ENCODE measurements at places on chromosomes 1 and 21.

DNA sequence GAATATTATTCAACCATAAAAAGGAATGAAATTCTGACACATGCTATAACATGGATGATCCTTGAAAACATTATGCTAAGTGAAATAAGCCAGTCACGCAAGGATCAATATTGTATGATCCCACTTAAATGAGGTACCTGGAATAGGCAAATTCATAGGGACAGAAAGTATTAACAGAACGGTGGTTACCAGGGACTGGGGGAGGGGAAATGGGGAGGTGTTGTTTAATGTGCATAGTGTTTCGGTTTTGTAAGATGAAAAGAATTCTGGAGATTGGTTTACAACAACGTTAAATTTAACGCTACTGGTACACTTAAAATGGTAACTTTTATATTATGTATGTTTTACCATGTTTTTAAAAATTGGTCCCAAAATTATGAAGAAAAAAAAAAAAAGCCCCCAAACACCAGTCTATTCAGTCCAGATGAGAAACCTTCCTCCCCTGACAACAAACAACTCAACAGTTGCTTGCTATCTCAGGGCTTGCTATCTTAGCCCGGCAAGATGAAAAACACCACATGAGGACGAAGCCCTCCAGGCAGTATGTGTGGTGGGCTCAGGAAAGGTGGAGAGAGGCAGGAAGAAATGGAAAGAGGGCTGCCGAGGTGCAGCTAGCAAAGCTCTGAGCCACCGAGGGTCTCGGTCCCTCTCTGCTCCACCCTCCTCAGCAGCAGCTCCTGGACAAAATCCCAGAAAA, 8.5 kb downstream of the NUAK2 start:
- no peak for DNase-seq

DNA sequence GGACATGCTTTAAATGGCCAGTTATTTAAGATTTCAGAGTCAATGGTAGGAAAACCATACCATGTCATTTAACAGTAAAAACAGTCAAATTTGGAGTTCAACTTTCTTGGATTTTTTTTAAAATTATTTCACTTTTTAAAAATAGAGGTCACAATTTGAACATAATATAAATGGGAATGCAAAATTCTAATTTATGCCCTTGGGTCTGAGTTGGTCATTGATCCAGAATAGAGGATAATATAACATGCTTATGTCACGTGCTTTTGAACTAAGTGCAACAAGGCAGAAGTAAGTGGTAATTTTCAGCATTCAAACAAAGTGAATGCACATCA, 113.1 kb upstream of the SLC35F3 start:
- DNase-seq, result no peak

DNA sequence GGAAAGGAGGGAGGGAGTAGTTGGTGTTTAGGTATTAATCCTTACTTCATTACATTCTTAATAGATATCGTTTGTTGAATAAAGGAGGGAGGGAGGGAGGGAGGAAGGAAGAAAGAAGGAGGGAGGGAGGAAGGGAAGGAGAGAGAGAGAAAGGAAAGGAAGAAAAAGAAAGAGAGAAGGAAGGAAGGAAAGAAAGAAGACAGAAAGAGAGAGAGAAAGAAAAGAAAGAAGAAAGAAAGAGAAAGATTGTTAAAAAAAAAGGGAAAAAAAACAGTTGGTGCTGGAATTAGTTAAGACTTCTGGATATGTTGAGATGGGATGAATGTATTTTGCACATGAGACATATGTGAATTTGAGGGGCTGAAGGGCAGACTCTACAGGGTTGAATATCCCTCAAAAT, 44.1 kb upstream of the ZSWIM5 start:
- no peak for DNase-seq

DNA sequence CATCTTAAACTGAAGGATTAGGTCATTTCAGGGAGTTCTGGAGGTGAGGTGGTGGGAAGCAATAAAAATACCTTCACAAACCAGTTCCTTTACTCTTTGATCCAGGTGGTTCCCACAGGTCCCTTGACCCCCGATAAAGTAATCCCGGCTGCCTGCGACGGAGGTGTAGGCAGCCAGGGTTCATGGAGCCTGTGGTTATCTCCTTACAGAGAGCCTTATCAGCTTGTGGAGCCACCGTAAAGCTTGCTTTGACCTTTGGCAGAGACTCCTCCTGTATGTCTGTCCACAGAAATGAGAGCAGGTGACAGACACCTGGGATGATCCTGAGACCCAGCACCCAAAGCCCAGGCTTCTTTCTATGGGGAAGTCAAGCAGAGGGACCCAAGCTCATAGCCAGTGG, 243.4 kb downstream of the KIF26B start:
- no peak for DNase-seq

DNA sequence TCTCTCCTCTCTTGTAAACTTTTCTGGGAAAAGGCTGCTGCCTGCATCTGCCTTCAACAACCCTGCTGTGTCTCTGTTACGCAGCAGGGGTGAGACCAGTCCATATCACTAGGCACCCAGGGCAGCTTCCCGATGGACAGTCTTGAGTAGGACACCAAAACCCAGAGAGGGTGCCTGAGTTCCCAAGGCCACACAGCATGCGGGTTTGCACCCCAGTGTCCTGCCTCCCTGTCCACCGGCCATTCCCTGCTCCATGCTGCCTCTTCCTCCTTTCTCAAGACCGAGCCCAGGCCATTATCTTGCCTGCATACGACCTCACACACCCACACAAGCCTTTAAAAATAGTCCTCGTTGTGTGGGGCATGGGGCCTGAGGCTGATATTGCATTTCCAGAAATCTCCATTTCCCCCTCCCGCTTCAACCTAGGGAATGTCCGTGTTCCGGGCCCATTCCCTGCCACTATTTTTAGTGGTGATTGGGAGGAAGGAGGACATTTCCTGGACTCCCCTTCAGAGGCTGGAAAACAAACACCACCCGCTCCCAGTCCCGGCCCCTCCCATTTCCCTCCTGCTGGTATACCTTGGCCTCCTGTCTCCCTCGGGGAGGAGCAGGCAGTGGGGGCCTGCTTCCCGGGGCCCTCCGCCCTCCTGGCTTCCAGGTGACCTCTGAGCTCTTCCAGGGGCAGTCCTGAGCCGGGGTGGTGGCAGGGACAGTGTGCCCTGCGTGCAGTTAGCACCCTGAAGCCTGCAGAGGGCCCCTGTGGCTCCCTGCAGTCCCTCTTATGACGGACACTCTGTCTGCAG, 132.4 kb upstream of the TMEM51 start:
- DNase-seq, result no peak

- no peak for DNase-seq
Measured at GRCh38 chr1:103341377-103341880, 184.1 kb upstream of the RNPC3 start.

GRCh38 chr1:63112155-63112900, 210.0 kb upstream of the FOXD3 start:
- peak; percentile 68 for DNase-seq

- no peak for DNase-seq
Measured at GRCh38 chr1:244209955-244210354, 158.9 kb downstream of the ZBTB18 start.

DNA sequence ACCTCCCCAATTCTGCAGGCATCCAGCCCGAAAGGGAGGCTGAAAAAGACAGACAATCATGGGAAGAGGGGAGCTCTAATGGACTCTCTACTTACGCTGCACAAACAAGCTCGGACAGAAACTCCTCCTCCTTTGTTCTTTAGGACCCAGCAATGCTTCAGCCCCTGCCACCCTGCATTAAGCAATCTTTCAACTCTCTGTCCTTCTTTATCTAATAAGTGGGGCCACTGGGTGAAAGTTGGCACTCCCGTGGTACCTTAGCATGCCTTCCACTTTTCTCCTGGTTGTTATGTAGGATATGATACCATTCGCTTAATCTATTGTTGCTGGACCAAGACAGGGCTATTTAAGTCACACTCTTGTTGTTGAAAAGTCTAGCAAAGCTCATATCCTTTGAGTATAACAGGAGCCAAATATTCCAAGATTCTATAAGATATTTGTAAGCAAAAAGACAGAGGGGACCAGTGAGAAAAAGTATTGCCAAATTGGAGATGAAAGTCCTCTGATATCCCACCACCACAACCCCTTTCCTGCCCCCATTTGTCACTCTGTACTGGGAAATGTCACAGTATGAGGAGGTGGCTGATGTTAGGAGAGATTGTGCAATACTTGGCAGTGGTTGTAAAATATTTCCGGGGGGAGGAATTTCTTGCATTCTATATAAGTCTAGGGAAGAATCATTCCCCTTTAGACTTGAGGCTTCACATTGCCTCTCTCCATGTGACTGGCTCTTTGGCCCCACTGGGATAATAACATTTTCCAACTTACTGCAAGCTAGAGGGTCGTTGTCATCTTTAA, 137.3 kb upstream of the GJB5 start:
- no peak for DNase-seq

DNA sequence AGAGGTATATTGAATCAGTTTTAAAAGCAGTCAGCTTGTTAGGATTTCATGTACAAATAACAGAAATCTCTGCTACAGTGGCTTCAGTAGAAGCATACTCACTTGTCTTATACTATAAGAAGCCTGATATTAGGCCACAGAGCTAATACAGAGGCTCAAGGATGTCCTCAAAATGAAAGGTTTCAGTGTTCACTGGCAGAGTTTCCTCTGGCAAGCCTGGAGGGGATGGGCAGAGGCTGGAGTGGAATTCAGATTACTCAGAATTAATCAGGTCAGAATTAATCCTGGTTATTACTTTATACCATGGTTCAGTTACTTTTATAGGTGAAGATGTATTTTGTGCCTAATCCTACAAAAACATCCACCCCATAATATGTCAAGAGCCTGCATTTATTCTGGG, 520.5 kb downstream of the USP25 start:
- DNase-seq, result no peak

DNA sequence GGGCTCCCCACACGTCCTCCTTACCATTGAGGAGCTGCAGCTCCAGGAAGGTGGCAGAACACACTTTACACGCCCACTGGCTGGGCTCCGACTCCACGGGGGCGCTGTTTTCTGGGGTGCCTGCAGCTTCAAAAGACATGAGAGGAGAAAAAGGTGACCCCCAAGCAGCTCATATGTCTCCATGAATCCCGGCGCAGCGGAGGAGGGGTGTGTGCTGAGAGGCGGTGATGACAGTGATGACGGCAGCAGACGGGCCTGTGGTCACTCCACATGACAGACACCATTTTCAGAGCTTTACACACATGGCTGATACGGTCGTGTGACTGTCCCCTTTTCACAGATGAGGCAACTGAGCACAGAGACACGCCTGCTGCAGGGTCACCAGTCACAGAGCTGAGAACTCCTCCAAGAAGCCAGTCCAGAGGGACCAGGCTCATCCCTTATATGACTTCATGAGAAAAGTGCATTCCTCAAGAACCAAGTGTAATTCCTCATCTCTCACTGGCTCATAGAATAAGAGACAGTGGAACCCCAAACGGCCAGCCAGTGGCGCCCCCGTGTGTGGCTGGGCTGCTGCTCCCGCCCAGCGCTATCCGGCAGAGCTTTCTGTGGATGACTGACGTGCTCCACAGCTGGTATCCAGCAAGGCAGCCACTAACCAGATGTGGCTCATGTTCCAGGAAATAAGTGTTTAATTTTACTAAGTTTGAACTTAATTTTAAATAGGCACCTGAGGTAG, 31.9 kb downstream of the PRDM15 start:
- DNase-seq, result peak; percentile 73

DNA sequence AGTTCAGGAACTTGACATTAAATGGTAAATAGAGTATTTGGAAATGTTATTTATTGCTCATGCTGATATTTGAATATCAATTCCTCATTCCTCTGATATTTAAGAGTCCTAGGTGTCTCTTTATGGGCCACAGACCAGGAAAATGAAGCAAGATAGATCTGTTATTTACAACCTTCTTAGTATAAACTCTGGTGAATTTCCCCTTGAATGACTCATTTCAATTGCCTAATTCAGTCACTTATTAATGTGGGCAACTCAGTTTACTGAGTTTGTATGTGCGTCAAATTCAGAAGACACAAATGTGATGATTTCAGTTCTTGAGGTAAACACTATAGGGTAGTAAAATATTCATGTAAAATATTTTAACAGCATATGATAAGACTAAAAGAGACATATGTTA, 1404.4 kb upstream of the PRMT6 start:
- no peak for DNase-seq

- no peak for DNase-seq
Measured at GRCh38 chr1:166695115-166695514, 144.2 kb upstream of the POGK start.

DNA sequence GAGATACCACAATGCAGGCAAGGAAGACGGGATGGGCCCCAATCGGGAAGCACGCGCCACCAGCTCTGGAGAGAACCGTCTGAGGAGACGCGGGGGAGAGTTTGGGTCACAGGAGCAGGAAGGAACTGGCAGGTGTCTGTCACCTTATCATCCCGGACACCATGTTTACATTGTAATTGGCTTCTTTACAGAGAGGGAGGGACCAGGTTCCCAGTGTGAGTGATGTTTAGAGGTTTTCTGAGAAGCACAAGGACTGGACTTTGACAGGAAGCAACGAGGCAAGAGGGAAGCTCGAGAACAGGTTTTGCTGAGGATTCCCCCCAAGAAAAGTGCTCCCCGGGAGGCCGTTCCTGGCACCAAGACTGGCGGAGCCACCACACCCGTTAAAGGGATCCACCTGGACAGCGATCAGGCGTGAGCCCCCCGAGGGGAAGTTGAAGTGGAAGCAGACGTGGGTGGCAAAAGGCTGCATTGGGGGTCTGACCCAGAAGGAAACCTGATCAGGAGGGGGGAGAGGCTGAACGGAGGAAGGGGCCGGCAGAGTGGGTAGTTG, 957 bp downstream of the EPS15 start:
- DNase-seq, result peak; percentile 26

DNA sequence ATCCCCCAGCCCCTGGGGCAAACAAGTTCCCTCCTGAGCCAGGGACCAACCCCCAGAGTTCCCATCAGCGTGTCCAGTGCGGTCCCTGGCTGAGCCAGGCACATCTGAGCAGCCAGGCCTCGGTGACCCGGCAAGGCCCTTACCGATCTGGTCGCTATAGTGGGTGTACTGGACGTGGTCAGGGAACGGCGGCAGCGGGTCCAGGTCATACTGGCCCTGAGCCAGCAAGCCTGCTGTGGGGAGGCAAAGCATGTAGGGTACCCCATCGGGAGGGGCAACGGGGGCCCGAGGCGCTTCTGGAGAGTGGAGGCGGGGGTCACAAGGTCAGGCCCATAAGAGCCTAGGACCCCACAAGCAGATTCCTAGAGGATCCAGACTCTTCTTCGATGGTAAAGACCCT, 3.5 kb downstream of the MFAP2 start:
- no peak for DNase-seq

GRCh38 chr21:26067836-26068594, 102.6 kb downstream of the APP start:
- DNase-seq, result no peak

- no peak for DNase-seq
Measured at GRCh38 chr1:211490821-211491415, 1.0 kb downstream of the RD3 start.

GRCh38 chr1:205939690-205940330, 3.4 kb downstream of the SLC26A9 start:
- DNase-seq, result no peak

Measured in fibroblast of skin of back (primary cell).